ENCODE measurements at places on chromosomes 12 and 14. TPM values are rescaled to one million over a fixed set of nuclear protein-coding genes. Genes with fewer than 3 reads are reported as not detected.

Gene RAD9B
- 0.57 TPM for total RNA-seq

Gene GPR135
- total RNA-seq, result 1.6 TPM

Gene RXYLT1
- total RNA-seq, result 23.8 TPM

Gene KIF26A
- 0.14 TPM for total RNA-seq

Gene DDN
- 0.28 TPM for total RNA-seq

Gene LRRK2
- total RNA-seq, result 0.34 TPM

Gene PLA2G1B
- not detected for total RNA-seq

Gene NINJ2
- 0.36 TPM for total RNA-seq

Gene EFCAB11
- total RNA-seq, result 1.7 TPM

Gene CCDC60
- total RNA-seq, result 1.4 TPM

Gene VDR
- 6.8 TPM for total RNA-seq

Gene OR4E2
- not detected for total RNA-seq

Gene KLRD1
- total RNA-seq, result under 0.01 TPM

Gene LUM
- total RNA-seq, result under 0.01 TPM

Gene ADCY6
- total RNA-seq, result 19.1 TPM

Gene TAS2R20
- total RNA-seq, result 0.34 TPM

Gene VRTN
- not detected for total RNA-seq
